ENCODE measurements at places on chromosomes 4 and X.

DNA sequence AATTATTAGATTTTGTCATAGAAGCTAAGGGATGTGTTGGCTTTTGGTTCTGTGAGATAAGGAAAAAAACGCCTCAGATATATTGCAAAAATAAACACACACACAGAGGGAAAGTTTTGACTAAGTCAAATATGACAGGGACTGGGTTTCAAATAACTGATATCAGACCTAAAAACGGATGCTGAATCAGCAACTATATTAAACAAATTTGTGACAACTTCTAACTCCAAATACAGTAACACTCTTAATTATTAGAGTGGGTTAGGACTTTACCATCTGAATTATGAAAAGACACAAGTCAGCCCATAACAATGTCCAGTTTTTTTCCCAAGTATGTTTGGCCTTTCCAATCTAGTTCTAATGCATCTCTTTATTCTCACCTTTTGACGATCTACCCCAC is 2693.1 kb downstream of the ARAP2 start:
- DNase-seq: no peak

- no peak for DNase-seq
Measured at GRCh38 chr4:123579961-123580360, 183.4 kb downstream of the SPRY1 start.

DNA sequence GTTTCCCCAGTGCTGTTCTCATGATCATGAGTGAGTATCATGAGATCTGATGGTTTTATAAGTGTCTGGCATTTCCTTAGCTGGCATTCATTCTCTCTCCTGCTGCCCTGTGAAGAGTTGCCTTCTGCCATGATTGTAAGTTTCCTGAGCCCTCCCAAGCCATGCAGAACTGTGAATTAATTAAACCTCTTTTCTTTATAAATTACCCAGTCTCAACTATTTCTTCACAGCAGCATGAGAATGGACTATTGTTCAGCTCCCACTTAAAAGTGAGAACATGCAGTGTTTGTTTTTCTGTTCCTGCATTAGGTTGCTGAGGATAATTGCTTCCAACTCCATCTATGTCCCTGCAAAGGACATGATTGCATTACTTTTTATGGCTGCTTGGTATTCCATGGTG is 311.7 kb upstream of the CTSO start:
- DNase-seq: no peak

GRCh38 chr4:19905024-19905423 is 346.7 kb upstream of the SLIT2 start:
- no peak for DNase-seq

DNA sequence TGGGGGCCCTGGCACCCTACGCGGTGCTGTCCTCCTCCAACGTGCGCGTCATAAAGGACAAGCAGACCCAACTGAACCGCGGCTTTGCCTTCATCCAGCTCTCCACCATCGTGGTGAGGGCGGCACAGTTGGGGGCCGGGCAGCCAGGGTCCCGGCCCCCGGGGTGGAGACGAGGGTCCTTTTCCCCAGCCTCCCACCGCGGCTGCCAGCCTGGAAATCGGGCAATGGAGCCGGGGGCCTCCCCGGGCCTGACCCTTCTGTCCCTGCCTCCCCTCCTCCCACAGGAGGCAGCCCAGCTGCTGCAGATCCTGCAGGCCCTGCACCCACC is 13.7 kb upstream of the UBA1 start:
- DNase-seq: no peak

DNA sequence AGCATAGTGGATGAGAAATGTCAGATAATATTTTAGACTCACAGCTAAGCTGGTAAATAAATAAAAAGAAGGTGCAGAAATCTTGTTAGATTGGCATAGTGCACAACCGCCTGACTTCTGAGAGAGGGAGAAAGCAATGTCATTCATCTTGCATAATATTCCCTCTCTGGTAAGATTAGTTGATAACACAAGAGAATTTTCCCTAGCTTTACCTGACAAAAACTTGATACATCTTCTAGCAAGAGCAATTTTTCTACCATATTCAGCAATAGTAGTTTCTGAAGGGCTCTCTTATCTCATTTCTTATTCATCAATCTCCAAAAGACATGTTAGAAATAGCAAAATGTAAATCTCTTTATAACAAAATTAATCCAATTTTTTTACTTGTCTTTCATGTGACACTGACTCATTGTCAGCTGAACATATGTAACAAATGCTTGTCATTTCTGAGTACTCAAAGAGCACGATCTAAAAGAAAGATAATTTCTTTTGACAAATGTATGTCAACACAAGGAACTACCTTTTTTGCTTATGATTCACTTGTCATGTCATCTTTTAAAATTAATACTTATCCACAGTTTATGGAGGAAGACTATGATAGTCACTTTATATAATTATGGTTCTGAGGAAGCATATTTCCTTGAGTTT is 240.0 kb downstream of the ARAP2 start:
- no peak for DNase-seq

DNA sequence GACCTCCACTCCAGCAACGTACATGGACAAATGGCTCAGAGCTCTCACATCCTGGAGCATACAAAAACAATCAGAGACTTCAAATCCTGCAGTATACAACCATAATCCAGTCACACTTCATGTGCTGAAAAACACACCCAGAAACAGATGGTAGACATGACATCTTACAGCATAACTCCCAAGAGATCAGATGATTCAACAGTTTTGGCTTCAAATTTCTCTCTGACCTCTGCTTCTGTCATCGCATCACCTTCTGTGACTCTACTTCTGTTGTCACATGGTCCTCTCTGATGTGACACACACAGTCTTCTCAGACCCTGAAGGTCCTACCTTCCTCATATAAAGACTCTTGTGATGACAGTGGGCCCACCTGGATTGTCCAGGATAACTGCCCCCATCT is 18.5 kb downstream of the SUV39H1 start:
- DNase-seq: no peak

GRCh38 chr4:145815626-145816025 is 123.0 kb downstream of the ZNF827 start:
- DNase-seq: no peak

GRCh38 chr4:25892796-25893195 is 21.2 kb upstream of the SMIM20 start:
- DNase-seq: no peak
